ENCODE measurements at places on chromosomes 3 and 15.

DNA sequence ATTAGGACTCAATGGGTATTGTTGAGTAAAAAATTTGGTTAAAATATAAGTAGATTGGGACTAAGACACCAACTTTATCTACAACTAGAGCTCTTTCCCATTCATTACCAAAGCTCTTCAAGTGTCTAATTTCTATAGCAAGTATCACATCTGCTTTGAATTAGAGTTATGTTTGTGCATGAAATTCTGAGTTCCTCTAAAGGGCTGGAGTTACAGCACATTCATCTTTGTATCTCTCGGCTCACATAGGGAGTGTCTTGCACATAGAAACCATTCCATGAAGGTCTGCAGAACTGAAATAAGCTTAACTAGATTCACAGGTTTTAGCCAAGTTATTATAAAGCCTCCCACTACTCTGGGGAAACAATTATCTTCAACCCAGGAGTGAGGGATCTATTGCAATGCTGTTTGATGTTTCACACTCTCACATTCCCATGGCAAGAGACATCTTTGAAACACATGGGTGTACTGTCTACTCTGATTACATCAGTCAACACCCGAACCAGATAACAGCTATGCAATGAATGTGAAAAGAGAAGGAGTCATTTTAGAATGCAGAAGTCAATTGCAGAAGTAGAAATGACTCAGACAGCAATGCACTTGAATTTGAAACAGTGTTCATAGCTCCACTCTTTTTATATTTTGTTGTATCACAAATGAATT lies 93.1 kb upstream of the KBTBD8 start:
- DNase-seq, result no peak

DNA sequence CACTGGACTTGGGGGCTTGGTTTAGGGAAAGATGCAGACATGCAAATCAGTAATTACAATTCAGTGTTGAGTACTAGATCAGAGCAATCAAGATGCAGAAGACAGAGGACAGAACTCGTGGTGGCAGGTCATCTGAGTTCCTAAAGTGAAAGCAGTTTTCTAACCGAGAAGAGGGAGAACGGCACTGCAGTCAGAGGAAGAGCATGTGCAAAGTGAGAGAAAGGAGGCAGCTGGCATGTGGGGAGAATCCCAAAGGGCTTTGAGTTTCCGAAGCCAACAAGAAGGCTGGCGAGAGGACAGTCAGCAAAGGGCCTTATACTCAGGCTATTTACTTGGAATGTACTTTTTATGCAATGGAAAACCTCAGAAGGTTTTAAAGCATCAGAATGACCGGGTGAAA lies 87.0 kb downstream of the ANP32A start:
- no peak for DNase-seq

DNA sequence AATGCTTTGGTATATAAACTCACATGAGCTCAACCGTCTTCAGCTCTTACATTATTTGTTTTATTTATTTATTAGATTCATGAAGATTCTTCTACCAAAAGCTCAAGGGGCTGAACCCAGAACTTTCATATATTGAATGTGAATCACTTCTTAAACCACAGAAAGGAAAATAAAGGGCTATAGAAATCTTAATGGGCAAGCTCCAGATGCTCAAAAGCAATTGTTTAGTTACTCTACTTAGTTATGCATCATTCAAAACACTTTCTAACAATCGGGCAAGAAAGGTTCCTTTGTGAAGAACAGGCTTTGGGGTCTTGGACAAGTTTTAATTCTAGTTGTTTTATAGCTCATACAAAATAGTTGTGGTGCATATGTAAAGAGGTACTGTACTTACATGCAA lies 380.2 kb downstream of the TIGIT start:
- no peak for DNase-seq

- peak; percentile 63 for DNase-seq
Measured at GRCh38 chr3:61454801-61455200, 106.6 kb upstream of the PTPRG start.

- DNase-seq, result peak; percentile 16
Measured at GRCh38 chr3:44021651-44022594, 219.8 kb upstream of the TOPAZ1 start.

GRCh38 chr3:112335434-112335781 lies 2.5 kb downstream of the CD200 start:
- DNase-seq, result no peak

GRCh38 chr15:29835301-29835700 lies 13.0 kb upstream of the TJP1 start:
- no peak for DNase-seq

GRCh38 chr15:77285057-77285997 lies 134.6 kb downstream of the PEAK1 start:
- no peak for DNase-seq

DNA sequence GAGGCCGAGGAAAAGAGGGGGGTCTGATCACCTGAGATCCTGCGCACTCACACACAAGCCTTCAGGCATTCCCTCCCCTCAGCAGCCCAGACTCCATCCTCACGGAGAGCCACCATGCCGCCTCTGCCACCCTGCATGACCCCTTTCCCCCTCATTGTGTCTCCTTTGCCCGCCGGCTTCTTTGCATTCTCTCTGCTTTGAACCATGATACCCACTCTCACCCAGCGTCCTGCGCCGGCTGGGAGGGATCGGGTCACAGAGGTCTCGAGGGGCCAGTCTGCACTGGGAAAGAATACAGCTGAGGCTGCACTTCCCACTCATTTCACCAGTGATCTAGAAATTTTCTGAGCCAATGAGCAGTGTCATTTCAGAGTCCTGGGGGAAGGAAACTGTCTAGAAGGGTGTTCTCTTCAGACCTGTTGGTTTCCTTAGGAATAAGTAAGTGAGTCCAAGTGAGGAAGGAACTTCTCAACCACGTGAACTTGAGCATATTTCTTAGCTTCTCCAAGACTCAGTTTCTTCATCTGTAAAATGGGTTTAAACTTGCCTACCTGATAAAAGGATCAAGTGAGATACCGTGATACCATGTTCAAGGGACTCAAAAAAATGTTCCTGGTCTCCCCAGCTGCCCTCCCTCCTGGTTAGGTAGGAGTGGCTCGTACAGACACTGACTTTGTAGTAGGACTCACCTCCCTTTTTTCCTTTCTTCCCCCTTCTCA lies 96.7 kb downstream of the TOP2B start:
- no peak for DNase-seq

DNA sequence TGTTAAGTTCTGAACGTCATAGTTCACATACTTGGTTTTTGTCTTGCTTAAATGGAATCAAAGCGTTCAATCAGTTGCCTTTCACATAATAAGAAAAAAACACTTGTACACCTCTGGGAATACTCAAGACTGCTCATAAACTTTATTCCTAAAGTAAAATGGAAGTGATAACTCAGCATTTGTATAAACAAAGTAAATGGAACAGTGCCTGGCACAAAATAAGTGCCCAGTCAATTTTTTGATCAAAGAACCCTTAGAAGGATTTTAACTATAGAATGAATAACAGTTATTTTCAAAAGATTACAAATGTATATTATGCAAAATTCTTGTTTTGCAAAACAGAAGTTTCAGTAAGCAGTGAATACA lies 1.3 kb downstream of the RAB5A start:
- DNase-seq, result no peak

- no peak for DNase-seq
Measured at GRCh38 chr3:94323596-94323995, 260.7 kb downstream of the NSUN3 start.

DNA sequence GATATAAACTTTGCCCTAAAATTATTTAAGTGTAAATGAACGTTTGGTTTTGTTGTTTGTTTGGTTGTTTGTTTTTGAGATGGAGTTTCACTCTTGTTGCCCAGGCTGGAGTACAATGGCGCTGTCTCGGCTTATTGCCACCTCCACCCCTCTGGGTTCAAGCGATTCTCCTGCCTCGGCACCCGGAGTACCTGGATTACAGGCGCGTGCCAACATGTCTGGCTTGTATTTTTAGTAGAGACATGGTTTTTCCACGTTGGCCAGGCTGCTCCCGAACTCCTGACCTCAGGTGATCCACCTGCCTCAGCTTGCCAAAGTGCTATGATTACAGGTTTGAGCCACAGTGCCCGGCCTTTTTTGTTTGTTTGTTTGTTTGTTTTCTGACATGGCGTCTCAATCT lies 87.9 kb upstream of the CHD2 start:
- no peak for DNase-seq

DNA sequence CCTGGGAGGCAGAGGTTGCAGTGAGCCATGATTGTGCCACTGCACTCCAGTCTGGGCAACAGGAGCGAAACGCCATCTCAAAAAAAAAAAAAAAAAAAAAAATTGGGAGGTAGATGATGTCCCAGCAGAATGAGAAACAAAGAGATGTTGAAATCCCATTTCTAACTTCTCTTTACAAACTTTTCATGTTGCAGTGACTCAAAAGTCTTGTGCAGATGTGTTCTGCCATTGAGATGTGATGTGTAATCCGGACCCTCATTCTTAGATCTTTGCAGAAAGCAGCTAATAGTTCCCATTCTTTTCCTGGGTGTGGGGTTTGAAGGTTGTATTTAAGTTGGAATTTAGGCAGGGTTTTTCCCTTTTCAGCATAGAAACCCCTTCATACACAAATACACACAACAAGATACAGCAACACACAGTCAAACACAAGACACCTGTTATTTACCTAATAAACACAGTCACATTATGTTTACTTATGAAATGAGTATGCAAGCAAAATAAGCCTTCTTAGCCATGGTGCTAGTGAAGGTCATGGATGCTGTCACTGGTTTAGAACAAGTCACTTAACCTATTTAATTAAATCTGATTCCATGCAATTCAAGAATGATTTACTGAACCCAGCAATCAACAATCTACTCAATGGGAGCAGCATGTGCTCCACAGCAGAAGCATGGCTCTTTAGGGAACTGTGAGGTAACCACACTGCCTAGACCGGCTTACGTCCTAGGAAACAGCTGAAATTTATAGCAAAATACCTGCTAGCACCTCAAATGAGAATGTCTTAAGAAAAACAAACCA lies 14.9 kb downstream of the SIAH2 start:
- no peak for DNase-seq

- DNase-seq, result peak; percentile 97
Measured at GRCh38 chr3:36648241-36649034, 115.9 kb downstream of the DCLK3 start.

DNA sequence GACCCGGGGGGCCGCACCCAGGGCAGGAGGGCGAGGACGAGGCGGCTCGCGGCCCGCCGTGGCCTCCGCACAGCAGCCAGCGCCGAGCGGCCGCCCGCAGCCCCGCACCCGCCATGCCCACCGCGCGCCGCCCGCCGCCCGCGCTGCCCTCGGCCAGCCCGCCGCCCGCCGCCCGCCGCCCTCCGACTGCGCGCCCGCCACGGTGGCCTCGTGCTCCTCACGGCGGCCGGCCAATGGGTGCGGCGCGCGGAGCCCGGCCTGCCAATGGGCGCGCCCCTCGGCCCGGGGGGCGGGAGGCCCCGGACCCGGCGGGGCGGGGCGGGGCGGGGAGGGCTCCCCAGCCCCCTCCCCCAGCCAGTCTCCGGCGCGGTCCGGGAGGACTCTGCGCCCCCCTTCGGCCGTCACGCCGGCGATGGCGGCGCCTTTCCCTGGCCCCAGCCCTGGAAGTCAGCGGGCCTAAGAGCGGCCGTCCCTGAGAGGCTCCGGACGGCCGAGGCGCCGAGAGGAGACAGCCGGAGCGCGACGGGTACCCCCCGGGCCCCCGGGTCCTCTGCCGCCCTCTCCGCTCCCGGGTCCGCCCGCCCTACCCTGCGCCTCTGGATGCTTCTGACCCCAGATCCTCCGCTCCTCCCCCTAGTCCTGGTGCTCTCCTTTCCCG lies at the start of gene NT5DC2:
TSS of gene NT5DC2 (minus strand) at position 235 of the 658 bp plus-strand sequence. CDS start at position 115, 120 bp downstream.
- DNase-seq, result peak; percentile 84

- DNase-seq, result no peak
Measured at GRCh38 chr3:175279911-175280310, 420.8 kb downstream of the NAALADL2 start.

- DNase-seq, result peak; percentile 95
Measured at GRCh38 chr3:64188810-64189560, 36.3 kb downstream of the PRICKLE2 start.

DNA sequence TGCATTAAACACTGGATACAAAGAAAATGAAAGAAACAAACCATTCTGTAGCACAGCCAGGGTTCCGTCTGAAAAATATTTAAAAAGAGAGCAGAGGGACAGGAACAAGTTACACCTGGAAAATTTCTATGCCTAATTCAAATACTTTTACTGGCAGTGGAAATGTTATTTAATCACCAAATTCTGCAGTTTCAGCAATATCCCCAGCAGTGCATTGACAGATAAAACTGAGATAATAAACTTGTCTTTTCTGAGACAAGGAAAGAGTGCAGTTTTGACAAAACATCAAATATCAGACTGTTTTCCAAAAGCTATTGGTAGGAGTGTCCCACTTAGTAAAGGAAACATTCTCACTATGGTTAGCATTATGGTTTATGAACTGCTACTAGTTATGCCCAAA lies 173.4 kb upstream of the FAM3D start:
- DNase-seq, result no peak

DNA sequence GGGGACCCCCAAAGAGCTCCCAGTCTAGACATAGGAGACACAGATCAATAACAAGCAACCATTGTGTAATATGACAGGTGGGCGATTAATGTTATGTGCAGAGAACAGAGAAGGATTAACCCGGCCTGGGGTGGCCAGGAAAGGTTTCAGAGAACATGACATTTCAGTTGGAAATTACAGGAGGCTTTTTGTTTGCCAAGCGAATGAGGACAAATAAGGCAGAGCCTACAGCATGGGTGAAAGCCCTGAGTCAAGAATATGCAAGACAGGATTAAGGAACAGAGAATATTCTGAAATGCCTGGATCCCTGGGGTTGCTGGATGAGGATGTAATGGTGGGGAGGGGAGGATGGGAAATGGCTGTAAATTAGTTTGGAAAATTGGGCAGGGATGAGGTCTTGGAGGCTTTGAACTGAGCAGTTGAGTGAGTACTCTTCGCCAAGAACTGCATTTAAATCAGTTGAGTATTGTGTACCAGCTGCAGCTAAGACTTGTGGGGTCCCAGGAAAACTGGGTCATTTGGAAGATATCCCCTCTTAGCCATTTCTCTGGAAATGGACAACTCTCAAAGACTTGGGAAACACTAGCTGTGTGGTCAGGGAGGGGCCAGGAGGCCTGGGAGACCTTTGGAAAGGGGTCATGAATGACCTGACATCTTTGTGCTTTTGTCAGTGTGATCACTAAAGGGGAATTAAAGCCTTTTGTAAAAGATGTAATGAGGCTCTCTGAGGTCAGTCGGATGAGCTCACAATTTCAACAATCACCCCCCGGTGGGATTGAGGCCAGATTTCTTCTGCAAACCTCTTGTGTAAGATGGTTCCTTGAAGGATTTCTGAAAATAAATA lies 198.6 kb upstream of the NR2E3 start:
- no peak for DNase-seq

GRCh38 chr3:129460572-129460971 lies 20.5 kb downstream of the IFT122 start:
- DNase-seq, result no peak

GRCh38 chr15:82570721-82571508 lies 30.7 kb upstream of the RPS17 start:
- peak; percentile 59 for DNase-seq

- peak; percentile 99 for DNase-seq
Measured at GRCh38 chr3:192901435-192901834, 16.2 kb downstream of the MB21D2 start.

GRCh38 chr3:82194870-82195269 lies 433.4 kb upstream of the GBE1 start:
- DNase-seq, result no peak

All from kidney tubule cell (primary cell).